MCF 10A (cell line): ENCODE measurements at places on chromosomes 3 and 15. TPM values are rescaled to one million over a fixed set of nuclear protein-coding genes. Genes with fewer than 3 reads are reported as not detected.
A peak's percentile ranks its signal among the peaks of the same experiment; 100 is the strongest.

- no peak for DNase-seq
These were observed 20.7 kb upstream of the PPP2R3A start for GRCh38 chr3:135944831-135945230.

- no peak for DNase-seq
These were observed 68.2 kb downstream of the AAGAB start for GRCh38 chr15:67186226-67186649.

The C3orf52 gene
- total RNA-seq = 10.4 and 16.1 TPM in 2 replicates

DNA sequence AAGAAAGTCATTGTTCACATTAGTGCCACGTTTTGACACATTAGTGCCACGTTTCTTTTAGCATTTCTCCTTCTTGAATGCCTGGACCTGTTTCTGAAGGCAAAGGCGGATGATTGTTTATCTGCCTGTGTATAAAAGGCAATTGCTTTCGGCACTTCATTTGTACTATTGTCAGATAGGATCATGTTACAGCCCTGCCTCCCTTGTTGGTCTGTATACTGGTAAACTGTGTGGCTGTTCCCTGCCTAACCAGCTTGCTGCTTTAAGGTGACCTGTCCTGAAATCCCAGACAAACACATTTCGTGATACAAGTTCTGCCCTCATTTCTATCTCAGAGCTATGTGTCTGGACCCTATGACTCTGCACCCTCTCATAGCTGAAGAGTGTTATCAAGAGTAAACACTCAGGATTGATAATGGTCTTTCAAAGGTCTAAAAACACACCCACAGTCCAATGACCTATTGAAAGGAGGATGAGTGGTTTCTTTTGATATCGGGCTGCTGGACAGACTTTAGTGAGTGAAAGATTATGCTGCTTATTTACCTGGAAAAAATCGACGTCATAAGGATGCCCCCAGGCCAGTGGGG, 276.3 kb upstream of the MCTP2 start:
- DNase-seq = no peak

GRCh38 chr3:151268267-151269235, 9.8 kb downstream of the P2RY14 start:
- DNase-seq = no peak

- DNase-seq = no peak
These were observed 34.1 kb downstream of the TSPAN3 start for GRCh38 chr15:77036537-77037387.

- peak; percentile 32 for DNase-seq
These were observed 183.8 kb upstream of the KCNMB2 start for GRCh38 chr3:178352326-178353005.

DNA sequence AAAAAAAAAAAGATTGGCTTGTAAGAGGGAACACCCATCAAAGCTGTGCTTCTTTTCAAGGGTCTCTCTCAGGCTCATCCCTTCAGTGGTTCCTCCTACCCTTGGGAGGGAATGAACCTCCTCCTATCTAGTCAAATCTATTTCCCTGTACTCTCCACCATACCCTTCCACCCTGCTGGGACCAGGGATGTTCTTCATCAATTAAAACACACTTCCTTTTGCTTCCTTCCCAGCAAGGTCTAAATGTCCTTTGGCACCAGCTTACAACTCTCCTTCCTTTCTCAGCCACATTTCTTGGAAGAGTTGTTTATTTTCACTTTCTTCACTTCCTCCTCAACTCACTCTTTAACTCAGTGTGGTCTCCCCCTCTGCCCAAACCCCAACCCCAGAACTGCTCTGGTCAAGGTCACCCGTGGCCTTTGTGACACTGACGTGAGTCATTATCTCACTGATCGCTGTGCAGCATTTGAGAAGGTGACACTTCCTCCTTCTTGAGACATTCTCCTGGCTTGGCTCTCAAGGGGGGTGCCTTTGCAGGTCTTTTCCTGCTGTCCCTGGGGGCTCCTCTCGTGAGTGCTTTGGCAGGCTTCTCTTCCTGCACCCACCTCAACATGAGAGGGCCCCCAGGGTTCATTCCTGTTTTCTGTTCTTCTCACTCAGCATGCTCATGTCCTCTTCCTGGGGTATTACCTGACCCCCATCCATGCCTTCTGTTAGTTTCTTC, 210.5 kb upstream of the TLE3 start:
- no peak for DNase-seq

DNA sequence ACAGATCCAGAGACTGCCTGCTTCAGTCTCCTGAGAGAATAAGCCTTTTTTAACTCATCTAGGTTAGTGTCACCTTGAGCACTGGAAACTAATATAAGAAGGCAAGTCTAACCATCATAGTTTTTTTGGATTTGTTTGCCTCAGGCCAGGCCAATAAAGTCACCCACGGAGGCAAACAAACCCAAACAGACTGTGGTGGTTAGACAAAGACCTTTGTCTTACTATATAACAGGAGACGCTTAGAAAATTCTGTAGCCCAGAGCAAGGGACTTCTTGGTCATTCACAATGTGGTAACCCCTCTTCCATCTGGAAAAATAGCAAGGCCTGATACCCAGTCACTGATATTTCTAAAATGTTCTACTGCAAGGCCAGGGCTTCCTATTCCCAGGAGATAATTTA, 45.3 kb upstream of the PPP2R3A start:
- no peak for DNase-seq

DNA sequence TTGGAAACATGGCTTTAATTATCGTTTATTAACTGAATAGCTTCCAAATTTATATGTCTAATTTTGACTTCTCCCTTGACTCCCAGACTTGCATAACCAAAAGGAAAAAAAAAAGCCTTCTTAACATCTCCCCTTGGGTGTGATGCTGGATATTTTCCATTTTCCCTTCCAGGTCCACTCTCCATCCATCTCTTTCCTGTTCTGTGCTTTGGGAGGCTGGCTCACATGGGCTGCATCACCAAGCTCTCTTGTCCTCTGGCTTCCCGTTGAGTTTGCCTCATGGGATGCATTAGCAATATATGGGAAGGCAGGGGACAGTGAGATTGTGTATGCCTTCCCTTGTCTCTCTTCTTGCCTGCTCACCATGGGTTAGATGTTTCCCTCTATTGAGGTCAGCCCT, 77.8 kb upstream of the FAM98B start:
- no peak for DNase-seq

The FSTL1 gene
- total RNA-seq = 49.4 and 56.4 TPM in 2 replicates

The ZFAND6 gene
- 57.6 and 59.5 TPM in 2 replicates for total RNA-seq

- no peak for DNase-seq
These were observed 8.7 kb downstream of the WDR82 start for GRCh38 chr3:52269776-52270175.

The HRG gene
- 0.16 and 0.20 TPM in 2 replicates for total RNA-seq

The PYGO1 gene
- total RNA-seq = 3.9 and 5.1 TPM in 2 replicates

- no peak for DNase-seq
These were observed 43.1 kb downstream of the SAMMSON start for GRCh38 chr3:70042641-70043040.

GRCh38 chr3:162704238-162704637, 1207.6 kb downstream of the OTOL1 start:
- DNase-seq = no peak

GRCh38 chr3:99783011-99783573, 34.6 kb upstream of the CMSS1 start:
- peak; percentile 41 for DNase-seq

DNA sequence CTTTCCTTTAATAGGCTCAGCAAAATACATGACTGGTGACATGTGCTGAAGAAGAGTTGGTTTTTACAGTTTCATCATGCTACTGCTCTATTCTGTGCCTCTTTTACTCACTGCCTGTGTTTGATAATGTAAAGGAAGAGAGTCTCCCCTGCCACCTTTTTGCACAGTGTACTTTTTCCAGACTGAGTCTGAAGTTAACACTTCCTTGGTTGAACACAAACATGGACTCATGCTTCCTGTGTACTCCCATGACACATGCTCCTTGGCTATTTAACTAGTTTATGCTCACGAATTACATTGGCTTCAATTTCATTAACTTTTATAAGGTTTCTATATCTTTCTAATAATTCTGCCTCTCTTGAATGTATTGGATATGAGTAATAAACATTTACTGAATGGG, 396.1 kb downstream of the VGLL3 start:
- DNase-seq = no peak

DNA sequence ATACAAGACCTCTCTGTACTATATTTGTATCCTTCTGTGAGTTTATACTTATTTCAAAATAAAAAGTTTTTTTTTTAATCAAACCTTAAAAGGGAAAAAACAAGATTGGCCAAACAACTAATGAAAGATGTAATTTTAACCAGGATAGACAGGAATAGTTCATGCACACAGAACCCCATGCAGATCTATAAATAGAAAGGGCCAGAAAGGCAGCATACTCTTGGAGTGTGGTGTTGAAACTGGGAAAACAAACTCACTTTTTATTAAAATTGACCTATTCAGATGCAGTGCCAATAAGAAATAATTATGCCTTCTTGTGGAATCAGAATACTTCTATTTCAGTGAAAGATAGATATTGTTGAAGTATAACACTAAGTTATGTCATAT, 204.6 kb downstream of the PLCL2 start:
- no peak for DNase-seq

- DNase-seq = no peak
These were observed 145.4 kb downstream of the AKAP13 start for GRCh38 chr15:85525755-85526154.

DNA sequence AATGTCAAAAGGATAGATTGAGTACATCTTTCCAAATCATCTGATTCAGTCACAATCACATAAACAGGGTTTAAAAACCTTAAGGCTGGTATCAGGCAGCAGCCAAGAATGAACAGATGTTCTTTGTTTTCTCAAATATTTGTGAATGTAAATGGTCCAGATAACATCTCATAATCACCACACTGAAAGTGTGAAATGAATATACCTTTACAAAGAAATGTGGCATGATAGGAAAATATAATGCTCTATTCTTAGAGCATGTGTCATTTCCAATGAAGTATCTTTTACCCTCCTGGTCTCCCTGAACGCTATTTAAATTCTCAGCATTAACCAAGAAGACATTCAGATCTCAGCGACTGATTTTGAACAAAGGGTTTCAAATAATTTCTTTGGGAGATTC, 8.8 kb upstream of the ACTC1 start:
- no peak for DNase-seq

DNA sequence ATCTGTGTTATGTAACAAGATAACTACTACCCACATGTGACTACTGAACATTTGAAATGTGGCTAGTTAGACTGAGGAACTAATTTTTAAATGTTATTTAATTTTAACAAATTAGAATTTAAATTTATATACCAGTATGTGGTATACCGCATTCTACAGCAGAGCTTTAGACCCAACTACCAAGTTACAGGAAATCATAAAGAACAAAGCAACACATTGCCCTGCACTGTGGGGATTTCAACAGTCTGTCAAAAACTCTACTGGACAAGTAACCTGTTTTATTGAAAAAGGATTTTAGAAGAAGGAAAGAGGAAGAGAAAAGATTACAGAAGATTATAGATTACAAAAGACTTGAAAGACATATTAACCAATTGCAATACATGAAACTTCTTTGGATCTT, 64.9 kb downstream of the DPH6 start:
- DNase-seq = no peak

The DLEC1 gene
- total RNA-seq = 1.3 TPM in 1 of 2 replicates, not detected in the other

DNA sequence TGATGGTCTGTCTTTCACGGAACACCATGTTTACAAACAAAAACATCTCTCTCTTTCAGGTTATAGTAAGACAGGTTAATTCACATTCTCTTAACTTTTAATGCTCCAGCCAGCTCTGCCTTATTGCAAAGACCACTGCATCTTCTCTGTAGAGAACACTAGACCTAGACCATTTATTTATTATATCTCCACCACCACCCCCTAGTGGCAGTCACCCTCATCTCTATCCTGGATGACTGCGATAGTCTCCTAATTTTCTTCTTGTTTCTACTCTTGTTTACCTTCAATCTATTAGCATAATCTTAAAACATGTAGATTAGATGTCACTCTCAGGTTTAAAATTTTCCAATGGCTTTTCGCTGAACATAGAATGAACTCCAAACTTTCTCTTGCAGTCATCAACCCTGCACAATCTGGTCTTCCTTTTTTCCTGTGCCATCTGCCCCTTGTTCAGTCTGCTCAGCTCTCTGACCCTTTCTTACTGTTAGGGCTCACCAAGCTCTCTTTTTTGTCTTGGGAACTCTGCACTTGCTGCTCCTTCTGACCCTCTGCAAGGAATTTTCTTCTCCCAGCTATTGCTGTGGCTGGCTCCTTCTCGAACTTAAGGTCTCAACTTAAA, 155.6 kb downstream of the SQOR start:
- peak; percentile 40 for DNase-seq

DNA sequence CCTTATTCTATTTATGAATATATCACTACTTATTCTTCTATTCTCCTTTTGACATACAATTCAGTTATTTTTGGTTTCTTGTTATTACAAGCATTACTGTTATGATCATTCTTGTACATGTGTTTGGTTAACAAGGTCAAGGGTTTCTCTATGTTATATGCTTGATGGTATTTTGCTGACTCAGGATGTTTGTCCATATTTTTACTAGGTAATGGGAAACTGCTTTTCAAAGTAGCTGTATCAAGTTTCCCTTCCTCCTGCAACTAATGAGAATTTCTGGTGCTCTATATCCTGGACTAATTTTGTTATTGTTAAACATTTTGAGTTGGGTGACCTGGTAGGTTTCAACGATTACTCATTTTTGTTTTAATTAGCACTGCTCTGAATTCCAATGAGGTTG, 841.0 kb downstream of the OTOL1 start:
- DNase-seq = no peak

- no peak for DNase-seq
These were observed 10.6 kb downstream of the ARNT2 start for GRCh38 chr15:80414546-80415357.

DNA sequence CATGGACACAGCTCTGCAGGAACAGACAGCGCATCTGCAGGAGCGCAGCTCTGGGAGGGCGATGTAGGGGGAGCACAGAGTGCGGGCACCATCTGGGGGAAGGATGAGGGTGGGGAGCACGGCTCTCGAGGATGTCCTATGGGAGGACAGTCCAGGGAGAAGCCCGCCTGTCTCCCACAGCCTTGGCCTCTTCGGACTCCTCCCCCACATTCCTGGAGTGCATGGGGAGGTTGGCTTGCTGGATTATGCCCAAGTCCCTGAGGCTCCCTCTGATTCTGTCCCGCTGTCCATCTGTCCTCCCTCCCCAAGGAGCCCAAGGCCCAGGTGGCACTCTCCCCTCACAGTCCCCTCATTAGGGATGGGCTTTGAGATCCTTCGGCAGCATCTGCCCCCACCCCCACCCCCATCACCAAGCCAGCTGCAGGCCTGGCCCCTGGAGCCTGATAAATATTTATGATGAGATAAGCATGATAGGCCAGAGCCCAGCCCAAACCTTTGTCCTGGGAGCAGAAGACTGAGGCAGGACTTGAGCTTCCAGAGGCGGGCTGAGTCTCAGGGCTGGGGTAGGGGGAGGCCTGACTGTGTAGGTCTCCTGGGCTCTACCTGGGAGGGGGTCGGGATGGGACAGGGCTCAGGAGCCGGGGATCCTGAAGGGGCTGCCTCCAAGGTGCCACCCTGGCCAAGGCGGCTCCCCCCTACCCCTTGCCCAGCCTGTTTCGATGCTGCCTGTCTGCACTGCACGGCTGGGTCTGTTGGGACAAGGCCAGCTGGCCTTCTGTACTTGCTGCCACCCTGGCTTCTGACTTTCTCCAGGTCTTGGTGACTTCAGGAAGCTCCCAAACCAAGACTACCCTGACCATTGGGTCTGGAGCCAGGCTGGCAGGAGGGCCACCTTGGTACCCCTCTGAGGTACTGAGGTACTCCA, 28.6 kb upstream of the SEMA3F start:
- DNase-seq = peak; percentile 47

- no peak for DNase-seq
These were observed 60.8 kb upstream of the HES1 start for GRCh38 chr3:194075088-194075615.

The GOLGA6L7 gene
- total RNA-seq = not detected in 2 replicates

The OCA2 gene
- not detected in 2 replicates for total RNA-seq

- DNase-seq = no peak
These were observed 78.6 kb downstream of the SRGAP3 start for GRCh38 chr3:9170851-9171160.
